Fibroblast of skin of left quadriceps (primary cell): ENCODE measurements at places on chromosomes 2 and 18.

DNA sequence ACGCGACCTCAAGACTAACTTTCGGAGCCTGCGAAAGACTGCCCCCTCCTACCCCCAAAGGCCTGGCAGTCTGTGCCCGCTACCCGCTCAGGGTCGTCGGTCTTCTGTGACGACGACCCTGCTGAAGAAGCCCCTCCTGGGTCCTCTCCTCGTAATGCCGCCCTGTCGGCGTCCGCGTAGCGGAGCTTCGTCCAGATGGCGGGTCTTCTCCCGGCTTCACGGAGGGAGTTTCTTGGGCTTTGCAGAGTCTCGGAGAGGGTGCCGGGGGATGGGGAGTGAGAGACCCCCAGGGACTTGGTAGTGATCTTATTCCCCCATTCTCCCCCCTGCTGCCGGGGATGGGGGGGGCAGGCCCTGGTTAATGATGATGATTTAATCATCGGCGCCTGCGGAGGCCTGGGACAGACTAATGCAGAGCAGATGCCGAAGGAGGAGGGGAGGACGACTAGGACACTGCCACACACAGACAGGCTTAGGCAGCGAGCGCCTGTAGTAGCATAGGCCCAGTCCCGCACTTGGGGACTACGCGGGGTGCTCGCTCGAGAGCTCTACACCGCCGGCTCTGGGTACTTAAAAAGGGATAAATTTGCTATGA lies 528 bp upstream of the PCGF1 start:
- DNase-seq = peak; percentile 82

GRCh38 chr2:84899304-84900204 lies 5.9 kb upstream of the TMSB10 start:
- DNase-seq = no peak

DNA sequence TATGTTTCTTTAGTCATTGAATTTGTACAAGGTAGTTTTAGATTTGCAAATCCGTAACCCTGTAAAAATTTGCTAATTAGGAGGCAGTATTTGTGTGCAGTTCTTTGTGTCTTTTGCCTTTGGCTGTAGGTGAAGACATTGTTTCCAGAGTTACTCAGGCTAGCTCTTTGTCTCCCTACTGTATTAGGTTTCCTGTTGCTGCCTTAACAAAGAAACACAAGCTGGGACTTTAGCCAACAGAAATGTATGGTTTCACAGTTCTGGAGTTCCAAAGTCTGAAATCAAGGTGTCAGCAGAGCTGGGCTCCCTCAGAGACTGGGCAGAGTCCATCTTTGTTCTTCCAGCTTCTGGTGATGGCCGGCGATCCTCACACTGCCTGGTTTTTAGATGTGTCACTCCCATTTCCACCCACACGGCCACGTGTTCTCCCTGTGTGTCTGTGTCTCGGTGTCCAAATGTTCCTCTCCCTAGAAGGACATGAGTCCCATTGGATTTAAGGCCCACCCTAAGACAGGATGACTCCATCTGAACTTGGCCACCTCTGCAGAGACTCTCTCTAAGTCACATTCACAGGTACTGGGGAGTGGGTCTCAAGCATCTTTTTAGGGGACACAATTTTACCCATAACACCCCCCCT lies 309.7 kb downstream of the GALR1 start:
- no peak for DNase-seq

- no peak for DNase-seq
Measured at GRCh38 chr2:79373358-79374130, 139.3 kb upstream of the CTNNA2 start.

DNA sequence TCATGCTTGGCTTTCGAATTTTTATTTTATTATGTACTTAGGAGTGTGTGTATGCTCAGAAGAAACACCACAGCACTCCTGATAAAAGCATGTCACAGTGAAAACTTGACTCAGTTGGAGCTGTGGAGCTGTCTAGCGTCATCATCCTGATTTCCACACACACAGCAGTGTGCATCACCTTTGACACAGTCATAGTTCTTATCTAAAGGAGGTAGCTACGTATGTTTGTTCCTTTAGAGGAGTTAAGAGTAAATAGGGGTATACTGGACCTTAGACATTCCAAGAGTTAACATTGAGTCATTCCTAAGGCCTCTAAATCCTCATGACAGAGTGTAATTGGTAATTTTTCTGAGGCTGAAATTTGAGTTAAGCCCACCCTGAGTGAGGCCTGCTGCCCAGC lies 96.9 kb downstream of the PHLPP1 start:
- DNase-seq = no peak

- no peak for DNase-seq
Measured at GRCh38 chr2:54755641-54756326, 32.3 kb downstream of the EML6 start.

DNA sequence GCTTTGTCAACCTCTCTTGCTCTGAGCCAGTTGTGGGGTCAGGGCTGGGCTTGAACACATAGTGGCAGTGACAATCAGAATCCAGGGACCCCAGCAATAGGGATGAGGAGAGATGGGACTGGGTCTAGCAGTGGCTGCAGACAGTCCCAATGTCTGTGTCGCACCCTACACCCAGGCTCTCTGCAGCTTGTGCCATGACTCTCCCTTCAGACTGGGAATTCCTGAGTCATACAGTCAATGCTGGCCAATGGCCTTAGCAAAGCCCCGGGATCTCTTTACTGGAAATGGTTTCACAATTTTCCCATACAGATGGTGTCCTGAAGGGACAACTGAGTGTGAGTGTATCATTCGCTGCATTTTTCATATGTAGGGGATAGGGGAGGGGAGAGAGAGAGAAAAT lies 74.2 kb upstream of the CELF4 start:
- DNase-seq = no peak

DNA sequence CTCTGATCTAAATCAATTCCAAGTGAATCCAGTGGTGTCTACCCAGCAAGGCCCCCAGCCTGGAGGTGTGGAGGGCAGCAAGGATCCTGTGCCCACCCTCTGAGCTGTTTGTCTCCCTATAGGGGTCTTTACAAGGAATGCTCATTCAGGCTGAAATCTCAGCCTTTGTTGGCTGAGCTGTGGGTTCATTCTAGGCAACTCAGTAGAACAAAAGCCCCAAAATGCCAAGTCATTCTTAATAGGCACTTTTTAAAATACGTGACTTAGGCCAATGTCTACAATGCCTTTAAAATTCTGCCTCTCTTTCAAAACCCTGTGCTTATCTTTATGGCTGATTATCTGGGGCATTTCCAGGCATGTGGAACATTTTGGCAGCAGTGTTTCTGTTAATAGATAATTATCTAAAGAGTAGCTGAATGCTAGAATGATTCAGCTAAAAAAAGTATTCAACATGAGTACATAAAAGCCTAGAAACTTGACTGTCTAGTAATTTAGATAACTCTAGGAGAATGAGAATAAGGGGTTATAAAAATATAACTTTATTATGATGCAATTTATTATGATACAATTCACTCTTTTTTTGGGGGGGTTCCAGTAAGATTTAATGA lies 7.4 kb downstream of the UGT1A6 start:
- no peak for DNase-seq

GRCh38 chr18:60809937-60810336 lies 437.4 kb upstream of the MC4R start:
- DNase-seq = no peak
